Glomerular endothelial cell (primary cell): ENCODE measurements at places on chromosomes 13 and 19.

- DNase-seq, result no peak
Measured at GRCh38 chr13:28866932-28867331, 46.8 kb downstream of the MTUS2 start.

DNA sequence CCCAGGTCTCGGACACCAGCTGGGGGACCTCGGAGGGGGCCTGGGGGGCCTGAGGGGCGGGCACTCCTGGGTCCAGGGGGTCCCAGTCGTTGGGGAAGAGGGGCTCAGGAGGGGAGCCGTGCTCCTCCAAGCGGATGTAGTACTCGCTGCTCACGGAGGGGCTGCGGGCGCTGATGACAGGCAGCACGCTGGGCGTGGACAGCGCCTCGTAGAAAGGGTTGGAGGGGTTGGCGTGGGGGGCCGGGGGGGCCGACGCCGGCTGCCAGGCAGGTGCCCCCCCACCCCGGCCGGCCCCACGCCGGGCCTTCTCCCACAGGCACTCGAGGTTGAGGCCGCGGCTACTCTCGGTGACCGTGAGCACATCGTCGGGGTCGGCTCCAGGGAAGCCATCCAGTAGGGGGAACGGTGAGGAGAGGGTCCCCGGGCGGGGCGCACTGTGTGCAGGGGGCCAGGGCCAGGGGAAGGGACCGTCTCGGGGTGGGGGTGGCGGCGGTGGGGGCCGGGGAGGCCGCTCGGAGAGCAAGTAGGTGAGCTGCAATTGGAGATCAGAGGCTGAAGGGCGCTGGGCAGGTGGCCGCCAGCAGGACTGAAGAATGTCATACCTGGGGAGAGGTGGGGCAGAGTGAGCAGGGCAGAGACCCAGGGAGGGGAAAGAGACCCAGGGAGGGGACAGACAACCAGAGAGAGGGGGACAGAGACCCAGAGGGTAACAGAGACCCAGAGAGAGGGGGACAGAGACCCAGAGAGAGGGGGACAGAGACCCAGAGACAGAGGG lies 12.1 kb downstream of the LMTK3 start:
- DNase-seq, result no peak

DNA sequence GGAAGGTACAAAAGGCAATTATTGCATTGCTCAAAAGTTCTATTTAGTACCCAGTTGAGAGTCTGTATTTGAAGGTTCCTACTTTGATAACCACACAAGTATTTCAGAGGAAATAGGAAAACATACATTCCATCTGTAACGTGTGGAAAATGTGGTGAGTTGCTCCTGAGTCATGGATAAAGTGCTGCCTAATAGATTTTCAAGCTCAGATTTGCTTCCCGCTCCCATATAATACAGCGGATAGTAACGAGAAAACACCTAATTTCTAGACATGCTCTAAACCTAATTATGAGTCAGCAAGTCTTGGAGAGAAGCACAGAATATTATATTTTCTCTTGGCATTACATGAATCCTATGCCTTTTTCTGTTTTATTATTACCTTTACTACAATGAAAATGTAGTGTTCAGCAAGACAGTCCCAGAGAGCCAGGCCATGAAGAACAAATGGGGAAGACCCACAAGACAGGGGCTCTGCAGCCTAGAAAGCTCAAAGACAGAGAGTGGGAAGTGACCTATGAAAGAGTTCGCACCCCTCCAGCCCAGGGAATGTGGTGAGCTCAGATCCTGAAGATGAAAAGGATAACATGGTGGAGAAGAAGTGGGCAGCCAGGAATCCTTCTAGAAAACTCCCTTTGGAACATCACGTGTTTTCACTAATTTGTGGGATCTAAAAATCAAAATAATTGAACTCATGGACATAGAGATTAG lies 116.1 kb downstream of the STARD13 start:
- no peak for DNase-seq

DNA sequence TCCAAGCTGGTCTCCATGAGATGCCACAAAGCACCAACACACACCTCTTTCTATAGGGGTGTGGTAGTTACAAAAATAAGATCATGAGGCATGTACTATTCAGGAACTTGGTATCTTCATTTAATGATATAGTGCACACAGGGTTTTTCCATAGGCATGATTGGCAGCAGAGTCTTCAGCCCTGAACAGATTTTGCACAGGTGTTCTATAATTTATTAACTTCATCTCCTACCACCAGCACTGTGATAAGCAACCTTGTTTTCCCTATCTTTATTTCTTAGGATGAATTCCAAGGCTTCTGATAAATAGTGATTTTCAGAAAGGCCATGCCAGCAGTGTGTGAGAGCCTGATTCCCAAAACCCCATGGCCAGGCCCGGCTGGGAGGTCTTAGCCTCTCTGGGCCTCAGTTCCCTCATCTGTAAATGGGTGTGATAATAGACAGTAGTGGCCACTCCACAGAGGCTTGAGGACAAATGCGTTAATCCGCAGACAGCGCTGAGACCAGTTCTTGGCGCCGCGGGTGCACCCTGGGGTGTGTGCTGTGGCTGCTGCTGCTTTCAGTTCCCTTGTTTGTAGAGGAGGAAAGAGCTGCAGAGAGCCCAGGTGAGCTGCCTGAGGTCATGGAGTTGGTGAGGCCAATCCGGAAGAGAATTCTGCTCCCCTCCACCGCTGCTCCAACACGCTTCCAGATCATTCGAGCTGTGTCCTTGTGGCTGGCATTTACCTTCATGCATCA lies 33.1 kb downstream of the DHRS12 start:
- no peak for DNase-seq

DNA sequence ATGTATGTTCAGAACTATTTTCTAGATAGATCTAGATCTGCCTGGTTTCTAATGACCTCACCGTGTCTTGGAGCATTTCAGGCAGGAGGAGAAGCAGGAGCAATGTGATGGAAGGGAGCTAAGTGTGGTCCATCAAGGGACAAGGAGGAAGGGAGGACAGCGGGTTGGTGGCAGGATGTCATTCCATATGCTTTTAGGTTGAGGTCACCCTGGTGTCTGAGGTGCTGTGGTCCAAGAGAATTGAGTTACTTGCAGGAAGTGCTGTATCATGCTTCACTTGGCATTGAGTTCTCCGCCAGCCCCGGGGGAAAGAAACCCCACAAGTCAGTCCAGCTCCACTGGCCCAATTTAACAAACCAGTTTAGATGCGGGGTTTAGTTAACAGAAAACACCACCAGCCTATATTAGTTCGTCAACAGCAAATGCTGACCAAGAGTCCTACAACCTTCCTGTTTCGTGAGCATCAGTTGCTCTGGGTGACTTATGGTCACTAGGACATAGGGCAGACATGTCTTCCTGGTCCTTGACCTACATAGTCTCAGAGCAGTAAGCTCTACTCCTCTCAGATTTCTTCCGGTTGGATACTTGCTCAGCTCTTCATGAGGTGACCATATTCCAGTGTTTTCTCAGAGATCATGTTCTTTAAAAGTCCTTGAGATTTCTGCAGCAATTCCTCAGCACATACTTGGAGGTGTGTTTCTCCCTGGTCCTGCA lies 79.4 kb downstream of the MBNL2 start:
- no peak for DNase-seq

- DNase-seq, result no peak
Measured at GRCh38 chr19:29526730-29527499, 1.1 kb downstream of the VSTM2B start.

DNA sequence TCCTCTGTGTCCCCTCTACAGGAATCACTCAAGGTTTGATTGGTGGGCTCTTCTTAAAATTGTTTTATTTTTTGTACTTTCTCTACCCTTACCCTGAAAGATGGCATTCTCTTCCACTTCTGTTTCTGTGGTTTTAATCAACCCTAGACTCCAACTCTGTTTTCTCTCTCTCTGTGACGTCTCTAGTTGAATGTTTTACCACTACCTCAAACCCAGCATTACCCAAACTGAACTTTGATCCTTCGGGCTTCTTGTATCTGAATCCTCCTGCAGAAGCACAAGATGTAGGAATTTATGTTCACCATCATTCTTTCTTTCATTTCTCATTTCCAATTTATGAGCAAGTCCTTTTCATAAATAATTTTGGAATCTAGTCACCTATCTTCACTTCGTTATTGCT lies 39.9 kb downstream of the PCCA start:
- no peak for DNase-seq

- no peak for DNase-seq
Measured at GRCh38 chr13:75789451-75790197, 153.5 kb downstream of the LMO7 start.
